8988T (cell line): ENCODE measurements at places on chromosomes 1 and 21.

GRCh38 chr1:233497679-233498078 lies 116.2 kb upstream of the KCNK1 start:
- no peak for DNase-seq

DNA sequence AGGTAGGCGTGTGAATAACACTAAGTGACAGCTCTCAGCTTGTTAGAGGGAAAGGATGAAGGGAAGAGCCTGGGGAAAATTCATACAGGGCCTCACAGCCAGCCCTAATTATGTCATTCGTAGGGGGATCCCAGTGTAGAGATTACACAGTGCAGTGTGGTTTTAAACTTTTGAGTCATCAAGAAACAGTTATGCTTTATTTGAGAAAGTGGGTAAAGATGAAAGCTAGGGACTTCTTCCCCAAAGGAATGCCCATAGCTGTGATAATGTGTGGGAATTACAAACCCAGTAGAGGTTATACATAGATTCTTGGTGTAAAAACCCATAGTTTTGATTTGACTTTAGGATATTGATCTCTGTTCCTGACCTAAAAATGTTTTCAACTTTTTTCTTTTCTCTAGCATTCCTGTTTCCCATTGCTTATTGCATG lies 1.9 kb downstream of the TTF2 start:
- DNase-seq: no peak

DNA sequence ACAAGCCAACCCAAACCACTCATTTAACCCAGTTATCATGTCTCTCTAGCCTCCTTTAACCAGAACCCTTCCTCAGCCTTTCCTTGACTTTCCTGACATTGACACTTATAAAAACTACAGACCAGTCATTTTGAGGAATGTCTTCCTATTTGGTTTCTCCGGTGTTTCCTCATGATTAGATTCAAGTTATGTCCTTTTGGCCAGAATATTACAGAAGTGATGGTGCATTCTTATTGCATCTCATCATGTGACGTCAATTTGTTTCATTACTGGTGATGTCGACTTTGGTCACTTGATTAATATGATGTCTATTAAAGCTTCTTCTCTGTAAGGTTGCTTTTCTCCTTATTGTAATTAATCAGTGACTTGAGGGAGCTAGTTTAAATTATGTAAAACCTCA lies 6.1 kb upstream of the RCSD1 start:
- DNase-seq: no peak

DNA sequence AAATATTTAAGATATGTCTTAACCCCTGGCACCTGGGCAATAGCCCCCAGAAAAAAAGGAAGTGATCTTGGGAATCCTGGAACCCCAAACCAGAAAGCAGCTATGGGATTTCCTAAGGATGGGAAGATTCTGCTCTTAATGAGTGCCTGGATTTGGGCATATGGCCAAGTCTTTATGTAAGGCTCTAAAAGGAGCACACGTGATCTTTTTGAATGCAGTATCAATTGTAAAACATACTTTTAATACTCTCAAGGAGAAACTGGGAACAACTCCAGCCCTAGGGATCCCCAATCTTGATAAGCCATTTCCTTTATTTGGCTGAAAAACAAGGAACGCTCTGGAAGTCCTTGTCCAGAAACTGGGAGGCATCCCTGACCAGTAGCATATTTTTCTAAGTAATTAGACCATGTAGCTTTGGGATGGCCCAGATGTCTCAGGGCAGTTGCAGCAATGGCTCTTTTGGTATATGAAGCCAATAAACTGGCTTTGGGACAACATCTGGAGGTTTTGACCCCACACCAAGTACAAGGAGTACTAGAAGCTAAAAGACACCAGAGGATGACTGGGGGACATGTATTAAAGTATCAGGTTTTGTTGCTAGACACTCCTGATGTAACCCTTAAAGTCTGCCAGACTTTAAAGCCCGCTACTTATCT lies 80.9 kb upstream of the KIAA0040 start:
- DNase-seq: no peak

DNA sequence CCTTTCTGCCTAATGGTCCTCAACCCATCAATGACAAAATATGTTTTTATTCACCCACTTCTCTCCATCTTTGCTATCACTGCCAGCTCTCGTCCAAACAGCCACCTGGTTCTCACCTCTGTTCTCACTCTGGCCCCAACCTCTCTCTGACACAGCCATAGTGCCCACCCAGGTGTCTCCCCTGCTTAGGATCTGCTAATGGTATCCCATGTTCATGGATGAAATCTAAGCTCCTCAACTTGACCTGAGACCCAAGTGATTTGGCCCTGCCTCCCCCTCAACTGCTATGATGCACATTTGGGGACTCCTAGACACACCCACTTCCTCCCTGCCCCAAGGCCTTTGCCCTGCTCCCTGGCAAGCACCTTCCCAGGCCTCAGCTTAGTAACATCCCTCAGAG lies 25.9 kb downstream of the KIF17 start:
- no peak for DNase-seq

- no peak for DNase-seq
Observed at GRCh38 chr1:37704966-37705365, 12.7 kb downstream of the CDCA8 start.

GRCh38 chr1:45994423-45994822 lies 138.0 kb downstream of the PIK3R3 start:
- no peak for DNase-seq

DNA sequence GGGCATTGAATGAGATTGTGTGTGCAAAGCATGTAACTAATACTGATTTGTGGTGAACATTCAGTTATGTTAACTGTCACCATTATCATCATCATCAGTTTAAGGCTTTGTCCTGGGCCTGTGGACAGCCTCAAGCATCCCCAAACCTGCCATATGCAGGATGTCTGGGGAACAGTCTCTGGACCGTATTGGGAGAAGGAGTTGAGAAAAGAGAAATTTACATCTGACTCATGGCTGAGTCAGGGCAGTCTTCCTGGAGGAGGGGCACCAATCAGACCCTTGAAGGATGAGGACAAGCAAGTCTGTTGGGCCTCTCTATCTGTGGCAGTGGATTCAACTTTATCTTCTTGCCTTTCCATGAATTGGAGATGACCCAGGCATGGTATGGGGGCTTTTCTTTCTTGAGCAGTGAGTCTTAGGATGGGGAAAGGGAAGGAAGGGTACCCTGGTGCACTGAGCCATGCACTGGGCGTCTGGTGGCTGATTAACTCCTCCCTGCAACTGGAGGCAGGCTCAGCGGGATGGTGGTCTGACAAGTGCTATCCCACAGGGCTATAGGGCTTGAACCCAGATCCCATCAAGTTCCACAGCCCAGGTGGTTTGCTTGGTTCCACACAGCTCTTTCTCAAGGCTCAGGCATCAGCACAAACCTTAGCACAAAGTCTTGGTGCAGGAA lies 2.9 kb downstream of the PADI3 start:
- no peak for DNase-seq

DNA sequence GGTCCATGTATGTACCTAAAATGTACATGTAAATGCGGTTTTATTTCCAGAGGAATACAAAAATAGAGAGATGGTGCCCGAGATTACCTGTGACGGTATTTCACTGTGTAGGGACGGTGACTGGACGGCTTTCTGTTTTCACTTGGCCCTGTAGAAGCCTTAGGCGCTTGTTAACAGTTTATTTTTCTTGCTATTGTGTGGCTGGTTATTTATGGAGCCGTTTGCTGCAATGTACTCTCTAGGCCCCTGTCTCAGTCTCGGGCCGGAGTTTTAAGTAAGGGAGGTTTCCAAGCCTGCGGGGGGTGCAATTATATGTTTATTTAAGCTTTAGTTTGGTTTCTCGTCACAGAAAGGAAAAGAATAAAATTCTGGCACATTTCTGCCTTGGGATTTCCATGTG lies 413 bp downstream of the EFCAB7 start:
- DNase-seq: no peak

- no peak for DNase-seq
Observed at GRCh38 chr1:202270871-202271326, 70.8 kb downstream of the UBE2T start.

DNA sequence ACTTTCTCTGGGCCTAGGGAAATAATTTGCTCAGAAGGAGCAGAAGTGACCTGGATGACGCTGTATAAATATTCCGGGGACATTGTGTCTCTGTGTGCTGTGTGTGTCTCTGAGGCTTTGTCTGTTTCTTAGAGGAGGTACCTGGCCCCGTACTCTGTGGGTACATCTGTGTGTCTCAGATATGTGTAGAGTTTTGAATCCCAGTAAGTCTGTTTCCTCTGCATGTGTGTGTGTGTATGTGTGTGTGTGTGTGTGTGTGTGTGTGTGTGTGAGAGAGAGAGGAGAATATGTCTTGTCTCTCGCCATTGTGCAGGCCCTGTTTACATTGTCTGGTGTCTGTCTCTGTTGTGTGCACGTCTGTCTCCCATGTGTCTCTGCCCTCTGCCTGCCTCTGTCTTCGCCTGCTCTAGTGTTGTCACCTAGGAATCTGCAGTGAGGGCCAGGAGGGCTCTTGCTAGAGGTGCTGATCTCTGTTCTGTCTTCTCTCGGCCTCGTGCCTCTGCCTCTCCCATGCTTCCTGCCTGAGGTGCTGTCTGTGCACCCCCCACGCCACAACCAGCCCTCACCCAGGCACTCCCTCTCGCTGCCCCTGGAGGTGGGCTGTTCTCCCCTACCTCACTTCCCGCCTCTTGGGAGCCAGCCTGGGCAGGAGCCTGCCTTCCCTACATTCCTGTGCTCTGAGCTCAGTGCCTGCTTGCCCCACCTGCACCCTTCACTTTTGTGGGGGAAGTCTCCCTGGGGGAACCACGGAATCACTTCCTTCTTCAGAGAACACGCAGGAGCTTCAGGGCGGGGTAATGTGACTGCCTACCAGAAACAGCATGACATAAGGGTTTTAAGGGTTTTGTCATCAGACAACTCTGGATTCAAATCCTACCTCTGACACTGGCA lies 5.9 kb downstream of the MAP7D1 start:
- no peak for DNase-seq

- no peak for DNase-seq
Observed at GRCh38 chr1:12661606-12662219, 17.8 kb downstream of the AADACL4 start.

DNA sequence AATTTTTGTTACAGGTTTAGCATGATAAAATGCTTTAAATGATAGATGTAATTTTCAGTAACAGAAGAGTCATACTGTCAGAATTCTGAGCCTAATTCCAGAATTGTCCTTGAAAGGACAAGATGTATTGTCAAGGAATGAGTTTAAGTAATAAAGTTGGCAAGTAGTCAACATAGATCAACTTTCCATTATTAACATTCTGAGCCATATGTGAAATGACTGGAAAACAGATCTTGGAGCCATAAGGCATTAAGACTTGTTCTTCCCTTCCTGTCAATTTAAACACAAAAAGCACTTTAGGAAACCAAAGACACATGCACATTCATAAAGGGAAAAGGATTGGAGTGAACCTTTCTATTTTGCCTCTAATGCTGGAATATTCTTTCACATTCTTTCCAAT lies 107.0 kb downstream of the ODF2L start:
- no peak for DNase-seq

GRCh38 chr1:206821493-206821892 lies 43.9 kb upstream of the IL20 start:
- no peak for DNase-seq

DNA sequence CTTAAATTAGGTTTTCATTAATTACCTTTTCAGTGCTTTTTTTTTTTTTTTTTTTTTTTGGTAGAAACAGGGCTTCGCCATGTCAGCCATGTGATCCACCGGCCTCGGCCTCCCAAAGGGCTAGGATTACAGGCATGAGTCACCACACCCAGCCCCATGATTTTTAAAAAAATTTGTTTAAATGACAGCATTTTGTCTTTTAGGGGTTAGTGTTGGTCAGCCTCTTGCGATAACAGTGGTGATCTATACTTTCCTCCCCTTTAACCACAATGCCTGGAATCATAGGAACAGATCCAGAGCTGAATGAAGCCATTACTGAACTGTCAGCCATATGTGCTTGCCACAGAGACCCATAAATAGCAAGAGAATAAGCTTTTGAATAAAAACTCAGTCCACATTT lies 73.9 kb downstream of the CACHD1 start:
- no peak for DNase-seq

- no peak for DNase-seq
Observed at GRCh38 chr1:164155347-164155746, 403.6 kb upstream of the PBX1 start.

DNA sequence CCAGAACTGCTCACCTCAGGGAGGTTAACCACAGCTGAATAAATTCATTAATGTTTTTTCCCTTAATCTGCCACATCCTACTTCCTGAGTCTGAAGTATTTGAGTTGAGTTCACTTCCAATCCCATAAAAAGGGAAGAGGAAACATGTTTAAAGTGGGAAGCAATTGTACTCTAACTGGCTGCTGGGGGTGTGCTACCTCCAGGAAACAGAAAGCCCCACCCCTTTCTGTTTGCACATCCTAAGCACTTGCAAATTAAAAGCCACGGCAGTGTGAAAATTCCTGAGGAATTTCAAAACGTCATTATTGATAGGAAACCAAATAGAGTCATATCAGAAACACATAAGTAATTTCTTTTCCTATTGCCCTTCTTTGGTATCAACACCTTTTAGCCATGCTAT lies 307.0 kb upstream of the NR5A2 start:
- no peak for DNase-seq

DNA sequence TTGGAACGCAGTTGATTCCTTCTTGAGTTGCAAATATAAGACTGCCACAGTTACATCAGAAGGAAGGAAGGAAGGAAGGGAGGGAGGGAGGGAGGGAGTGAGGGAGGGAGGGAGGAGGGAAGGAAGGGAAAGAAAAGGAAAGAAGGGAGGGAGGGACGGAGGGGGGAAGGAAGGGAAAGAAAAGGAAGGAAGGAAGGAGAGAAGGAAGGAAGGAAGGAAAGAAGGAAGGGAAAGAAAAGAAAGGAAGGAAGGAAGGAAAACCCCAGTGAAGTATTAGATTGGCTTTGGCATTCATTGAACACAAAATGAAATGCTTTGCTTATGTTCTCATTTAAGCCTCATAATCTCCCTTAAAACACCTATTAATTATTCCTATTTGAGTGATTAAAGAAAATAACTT lies 6.4 kb upstream of the WDR47 start:
- no peak for DNase-seq

- no peak for DNase-seq
Observed at GRCh38 chr1:100510451-100510850, 27.5 kb upstream of the GPR88 start.

- no peak for DNase-seq
Observed at GRCh38 chr1:201941420-201942128, 4.8 kb downstream of the LMOD1 start.

GRCh38 chr1:160007577-160008200 lies 24.1 kb downstream of the PIGM start:
- no peak for DNase-seq

DNA sequence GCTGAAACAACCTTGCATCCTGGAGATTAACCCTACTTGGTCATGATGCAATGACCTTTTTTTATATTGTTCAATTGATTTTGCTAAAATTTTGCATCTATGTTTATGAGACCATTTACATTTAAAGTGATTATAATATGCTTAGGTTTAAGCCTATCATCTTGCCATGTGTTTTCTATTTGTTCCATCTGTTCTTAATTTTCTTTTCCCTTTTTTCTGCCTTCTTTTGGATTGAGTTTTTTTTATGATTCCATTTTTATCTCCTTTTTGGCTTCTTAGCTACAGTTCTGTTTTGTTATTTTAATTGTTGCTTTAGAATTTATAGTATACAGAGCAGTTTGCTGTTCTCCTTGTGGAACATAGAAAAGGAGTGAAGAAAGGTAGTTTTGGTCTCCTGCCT lies 385.1 kb upstream of the USP24 start:
- DNase-seq: no peak
